ENCODE measurements at places on chromosomes 6 and 20.

- peak; percentile 28 for DNase-seq
These were observed 401.0 kb downstream of the PAX1 start for GRCh38 chr20:22106308-22106938.

GRCh38 chr6:150632785-150633485, 33.2 kb downstream of the PLEKHG1 start:
- DNase-seq = no peak

- no peak for DNase-seq
These were observed 139.5 kb upstream of the AFDN start for GRCh38 chr6:167687116-167687725.

DNA sequence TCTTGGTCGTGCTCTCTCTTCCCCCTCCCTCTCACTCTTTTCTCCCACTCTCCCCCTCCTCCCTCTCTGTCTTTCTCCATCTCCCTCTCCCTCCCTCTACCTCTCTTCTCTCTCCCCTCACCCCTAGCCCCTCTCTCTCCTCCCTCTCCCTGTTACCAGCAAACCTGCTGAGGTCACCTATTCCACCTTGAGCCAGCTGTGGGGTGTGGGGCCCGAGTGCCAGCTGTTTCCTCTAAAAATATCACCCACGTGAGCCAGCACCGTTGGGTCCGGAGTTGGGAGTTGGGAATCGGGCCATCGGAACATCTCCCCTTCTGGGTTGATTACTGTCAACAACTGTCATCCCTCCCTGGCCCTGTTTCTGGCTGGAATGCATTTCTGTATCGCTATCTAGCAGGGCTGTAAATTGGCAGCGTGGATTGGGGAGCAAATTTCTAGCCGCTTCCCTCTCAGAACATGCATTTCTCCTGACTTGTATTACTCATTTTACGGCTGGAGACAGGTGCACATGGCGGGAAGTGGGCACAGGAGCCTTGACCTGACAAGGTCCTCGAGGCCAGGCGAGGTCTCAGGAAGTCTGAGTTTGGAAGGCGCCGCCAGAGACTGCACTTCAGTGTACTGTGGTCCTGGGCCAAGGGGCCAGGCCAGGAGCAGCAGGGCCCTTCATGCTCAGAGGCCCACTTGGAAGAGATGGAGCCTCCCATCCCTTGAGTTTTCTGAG, 165.3 kb downstream of the CDH4 start:
- DNase-seq = no peak

- no peak for DNase-seq
These were observed 346.9 kb downstream of the RNF144B start for GRCh38 chr6:18733921-18734550.

DNA sequence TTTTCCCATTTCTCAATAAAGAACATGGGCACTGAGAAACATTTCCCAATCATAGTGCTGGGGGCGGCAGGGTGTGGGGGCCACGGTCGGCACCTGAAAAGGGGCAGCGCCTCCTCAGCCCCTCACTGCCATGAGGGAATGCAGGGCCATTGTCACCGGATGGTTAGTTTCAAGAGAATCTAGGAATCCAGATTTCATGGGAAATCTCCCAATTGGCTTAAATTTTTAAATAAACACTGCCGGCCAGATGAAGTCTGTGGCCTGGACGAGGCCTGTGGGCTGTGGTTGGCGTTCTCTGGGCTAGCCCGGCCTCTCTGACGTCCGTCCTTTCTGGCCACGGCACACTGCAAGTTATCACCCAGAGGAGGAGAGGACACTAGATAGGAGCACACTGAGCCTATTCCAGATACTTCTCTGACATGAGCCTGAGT, 25.6 kb downstream of the MANBAL start:
- DNase-seq = no peak

GRCh38 chr20:52524861-52525260, 333.3 kb upstream of the ZFP64 start:
- no peak for DNase-seq

GRCh38 chr6:143516690-143517446, 5.3 kb upstream of the FUCA2 start:
- no peak for DNase-seq

DNA sequence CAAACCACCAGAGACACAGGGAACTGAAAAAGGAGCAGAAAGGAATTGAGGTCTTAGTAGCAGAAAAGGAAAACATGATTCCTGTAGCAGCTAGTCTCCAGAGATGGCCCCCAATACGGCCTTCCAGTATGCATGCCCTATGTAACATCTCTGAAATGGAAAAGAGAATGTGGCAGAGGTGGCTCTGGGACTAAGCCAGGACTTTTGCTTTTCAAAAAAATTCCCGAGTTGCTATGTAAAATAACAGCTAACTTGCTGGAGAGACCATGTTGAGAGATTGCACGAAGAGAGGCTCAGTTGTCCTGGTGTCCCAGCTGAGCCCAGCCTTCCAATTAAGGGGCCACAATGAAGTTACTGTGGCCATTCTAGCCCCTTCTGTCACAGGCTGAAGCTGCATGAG, 27.7 kb downstream of the IL20RA start:
- DNase-seq = no peak

DNA sequence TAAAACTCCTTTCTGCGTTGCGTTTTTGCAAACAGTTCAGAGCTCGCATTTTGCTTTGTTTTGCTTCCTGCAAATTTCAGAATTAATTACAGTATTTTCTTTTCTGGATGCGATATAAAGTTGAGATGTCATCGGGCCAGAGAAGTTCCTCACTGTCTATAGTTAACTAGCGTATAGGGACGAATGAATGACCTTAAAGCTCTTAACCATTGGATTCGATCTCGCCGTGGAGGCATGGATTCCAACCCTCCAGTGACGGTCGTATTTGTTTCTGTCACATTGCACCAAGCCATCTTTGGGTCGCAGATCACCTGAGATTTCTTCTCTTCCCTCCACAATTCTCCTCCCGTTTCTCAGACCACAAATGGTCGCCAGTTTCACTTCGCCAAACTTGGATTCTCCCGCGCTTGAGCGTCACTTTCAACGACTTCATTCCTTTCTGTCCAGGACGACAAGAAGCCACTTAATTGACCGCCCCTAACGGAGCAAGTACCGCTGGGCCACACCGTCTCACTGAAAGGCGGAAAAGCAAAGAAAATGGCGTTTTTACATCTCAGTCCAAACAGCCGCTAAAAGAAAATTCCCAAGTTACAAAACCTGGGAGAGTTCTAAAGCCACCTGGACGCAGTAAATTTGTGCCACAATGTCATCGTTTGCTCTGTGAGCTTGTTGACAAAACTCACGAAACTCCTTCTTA, 85.3 kb upstream of the ZNF184 start:
- DNase-seq = no peak

DNA sequence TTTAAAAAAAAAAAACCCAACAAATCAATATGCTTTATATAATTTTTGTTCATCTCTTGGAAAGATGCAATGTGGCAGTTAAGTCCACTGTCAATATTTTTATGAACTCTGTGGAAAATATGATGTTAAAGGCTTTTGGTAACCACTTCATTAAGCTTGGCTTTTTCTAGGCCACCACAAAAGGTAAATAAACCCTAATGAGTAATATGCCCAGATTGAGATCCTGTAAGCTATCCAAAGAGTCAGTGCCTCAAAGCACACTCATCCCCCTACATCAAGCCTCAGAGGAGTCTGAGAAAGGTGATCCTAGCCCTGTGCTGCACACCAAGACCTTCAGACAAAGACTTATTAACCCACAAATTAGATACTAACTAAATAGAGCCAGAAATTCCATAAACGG, 121.1 kb downstream of the CDC5L start:
- no peak for DNase-seq

DNA sequence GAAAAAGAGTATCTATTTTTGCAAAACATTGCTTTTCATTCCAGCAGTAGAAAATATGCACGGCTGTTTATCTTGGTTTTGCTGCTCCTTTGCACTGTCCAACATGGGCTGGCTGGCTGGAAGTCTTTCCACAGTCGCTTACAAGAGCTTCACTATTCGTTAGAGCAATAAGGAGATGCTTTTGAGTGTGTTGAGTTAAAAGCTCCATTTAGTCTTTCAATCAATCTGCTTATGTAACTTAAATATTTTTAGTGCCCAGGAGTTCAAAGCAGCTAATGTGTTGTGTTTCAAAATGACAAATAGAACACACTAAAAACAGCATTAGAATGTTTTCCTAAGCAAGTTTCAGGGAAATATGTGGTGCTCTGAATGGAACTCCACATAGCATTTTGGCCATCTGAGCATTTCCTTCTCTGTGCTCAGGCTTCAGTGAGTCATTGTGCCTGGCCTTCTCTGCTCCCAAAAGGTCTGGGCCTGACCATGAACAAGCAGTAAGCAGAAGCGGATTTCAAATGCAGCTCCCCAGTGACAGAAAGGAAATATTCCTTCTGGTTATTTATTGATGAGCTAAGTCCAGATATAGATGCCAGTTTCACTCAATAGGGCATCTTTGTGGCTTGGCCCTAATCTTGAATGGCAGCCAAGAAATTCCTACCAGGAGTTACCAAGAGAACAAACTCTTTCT, 580.3 kb downstream of the TENT5A start:
- DNase-seq = peak; percentile 13

DNA sequence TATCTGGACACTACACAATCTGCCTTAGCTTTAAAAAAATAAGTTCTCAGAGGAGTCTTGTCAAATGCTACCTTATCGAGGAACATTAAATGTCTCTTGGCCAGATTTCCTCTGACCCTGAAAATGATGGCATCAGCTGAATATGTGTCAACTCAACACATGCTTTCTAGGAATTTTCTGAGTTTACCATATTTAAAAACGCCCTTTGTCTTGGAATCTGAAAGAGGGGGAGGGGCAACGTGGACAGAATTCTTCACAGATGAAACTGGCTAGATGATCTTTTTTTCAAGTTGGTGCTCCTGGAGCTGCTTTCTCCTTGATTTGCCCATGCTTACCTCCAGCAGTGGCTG, 5.1 kb downstream of the SOX4 start:
- peak; percentile 48 for DNase-seq

DNA sequence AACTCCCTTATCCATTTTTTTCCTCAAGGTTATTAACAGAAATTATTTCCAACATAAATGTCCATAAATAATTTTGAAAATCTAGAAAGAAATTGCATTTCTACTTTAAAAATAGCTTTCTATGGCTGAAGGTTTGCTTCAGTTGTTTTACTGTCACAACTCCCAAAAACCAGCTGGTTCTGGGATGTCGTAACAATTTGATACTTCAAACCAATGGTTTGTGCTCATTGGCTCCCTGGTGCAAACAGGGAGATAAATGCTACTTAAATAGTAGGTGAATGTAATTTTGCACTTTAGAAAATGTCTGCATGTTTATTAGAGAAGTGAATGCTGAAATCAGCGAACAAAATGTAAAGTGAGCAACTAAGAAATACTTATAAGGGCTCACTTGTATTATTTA, 31.1 kb downstream of the LAMA2 start:
- no peak for DNase-seq

DNA sequence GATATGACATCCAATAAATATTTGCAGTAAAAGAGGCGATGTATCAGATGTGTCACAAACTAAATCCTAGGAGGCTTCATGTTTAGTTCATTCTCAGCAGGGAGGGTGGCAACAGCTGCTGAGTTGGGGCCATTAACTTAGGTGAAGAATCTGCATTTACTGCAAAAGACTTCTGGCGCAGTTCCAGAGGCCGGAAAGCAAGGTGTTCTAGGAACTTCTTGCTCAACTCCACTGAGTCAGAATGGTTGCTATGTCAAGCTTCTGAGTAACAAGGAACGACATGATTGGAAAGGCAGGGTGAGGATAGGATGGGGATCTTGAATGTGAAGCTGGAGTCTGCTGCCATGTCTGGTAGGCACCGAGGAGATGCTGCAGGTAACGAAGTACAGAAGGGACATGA, 11.7 kb downstream of the ADNP start:
- no peak for DNase-seq

- no peak for DNase-seq
These were observed 21.9 kb downstream of the FBXL4 start for GRCh38 chr6:98925831-98926230.

DNA sequence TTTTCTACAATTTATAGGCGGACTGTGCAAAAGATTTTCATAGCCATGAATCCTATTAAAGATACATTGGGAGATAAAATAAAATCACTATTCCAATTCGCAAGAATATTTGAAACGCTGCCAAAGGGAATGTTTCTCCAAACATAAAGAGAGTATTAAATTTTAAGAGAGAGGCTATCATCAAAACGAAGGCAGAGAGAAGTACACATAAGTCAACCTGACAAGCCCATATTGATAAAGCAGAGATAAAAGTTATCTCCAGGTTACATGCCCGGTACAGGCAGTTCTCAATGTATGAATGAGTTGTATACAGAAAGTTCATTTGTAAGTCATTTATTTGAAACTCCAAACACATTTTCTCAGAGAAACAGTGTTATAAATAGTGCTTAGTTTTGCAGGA, 193.1 kb downstream of the ATXN1 start:
- DNase-seq = no peak

GRCh38 chr6:10556589-10556988, 35.4 kb downstream of the GCNT2 start:
- peak; percentile 69 for DNase-seq

DNA sequence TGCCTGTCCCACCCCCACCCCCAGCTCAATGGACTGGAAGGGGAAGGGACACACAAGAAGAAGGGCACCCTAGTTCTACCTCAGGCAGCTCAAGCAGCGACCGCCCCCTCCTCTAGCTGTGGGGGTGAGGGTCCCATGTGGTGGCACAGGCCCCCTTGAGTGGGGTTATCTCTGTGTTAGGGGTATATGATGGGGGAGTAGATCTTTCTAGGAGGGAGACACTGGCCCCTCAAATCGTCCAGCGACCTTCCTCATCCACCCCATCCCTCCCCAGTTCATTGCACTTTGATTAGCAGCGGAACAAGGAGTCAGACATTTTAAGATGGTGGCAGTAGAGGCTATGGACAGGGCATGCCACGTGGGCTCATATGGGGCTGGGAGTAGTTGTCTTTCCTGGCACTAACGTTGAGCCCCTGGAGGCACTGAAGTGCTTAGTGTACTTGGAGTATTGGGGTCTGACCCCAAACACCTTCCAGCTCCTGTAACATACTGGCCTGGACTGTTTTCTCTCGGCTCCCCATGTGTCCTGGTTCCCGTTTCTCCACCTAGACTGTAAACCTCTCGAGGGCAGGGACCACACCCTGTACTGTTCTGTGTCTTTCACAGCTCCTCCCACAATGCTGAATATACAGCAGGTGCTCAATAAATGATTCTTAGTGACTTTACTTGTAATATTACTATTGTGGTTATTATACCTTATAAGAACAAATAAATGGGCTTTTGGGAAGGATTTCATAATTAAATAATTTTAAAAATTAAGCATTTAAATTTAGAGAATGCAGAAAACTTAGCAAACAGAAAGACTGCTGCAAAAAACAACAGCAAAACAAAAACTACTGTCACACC, 8.4 kb downstream of the CDKN1A start:
- DNase-seq = no peak

- DNase-seq = no peak
These were observed 47.1 kb downstream of the ELMO2 start for GRCh38 chr20:46359233-46359751.

GRCh38 chr6:36758516-36759147, 61.0 kb downstream of the RAB44 start:
- DNase-seq = no peak

GRCh38 chr6:72102561-72102960, 216.2 kb downstream of the RIMS1 start:
- no peak for DNase-seq
